ENCODE measurements at places on chromosomes 13 and 19.

DNA sequence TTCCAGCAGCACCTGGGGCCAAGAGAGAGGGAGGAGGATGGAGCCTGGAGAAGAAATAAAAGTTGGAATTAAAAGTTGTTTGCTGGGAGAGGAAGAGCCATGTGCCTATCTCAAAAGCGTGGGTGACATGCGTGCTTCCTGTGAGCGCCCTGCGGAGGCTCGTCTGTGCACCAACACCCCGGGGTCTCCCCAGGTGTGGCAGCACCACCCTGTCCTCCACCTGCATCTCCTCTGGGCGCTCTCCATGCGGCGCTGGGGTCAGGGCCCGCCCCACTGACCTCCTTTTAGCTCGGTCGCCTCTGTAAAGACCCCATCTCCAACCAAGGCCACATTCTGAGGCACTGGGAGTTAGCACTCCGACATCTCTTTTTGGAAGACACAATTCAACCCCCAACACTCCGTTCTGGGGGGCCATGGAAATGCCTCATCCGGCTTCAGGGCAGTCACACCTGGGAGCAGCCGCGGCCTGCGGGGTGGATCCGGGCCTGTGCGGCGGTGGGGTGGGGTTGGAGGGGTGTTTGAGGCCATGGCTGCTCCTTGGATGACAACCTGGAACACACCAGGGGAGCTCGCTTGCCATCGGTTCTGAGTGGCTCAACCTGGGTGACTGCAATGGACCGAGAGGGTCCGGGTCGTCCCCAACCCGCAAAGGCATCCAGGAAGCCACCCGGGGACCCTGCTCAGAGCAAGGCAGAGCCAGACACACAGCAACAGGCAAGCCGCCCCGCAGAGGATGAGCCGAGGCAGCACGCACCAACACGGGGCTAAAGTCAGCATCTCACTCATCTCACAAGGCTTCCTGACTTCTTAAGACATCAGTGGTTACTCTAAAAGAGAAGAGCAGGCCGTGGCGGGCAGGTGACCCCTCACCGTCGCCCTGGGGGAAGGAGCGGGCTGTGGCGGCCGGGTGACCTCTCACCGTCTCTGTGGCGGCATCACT lies 79.4 kb upstream of the MCF2L start:
- no peak for DNase-seq

- no peak for DNase-seq
Observed at GRCh38 chr13:108777421-108778420, 148.3 kb downstream of the MYO16 start.

GRCh38 chr13:77989281-77989680 lies 70.7 kb upstream of the EDNRB start:
- DNase-seq: no peak

GRCh38 chr13:24625870-24626849 lies 54.0 kb upstream of the ATP12A start:
- no peak for DNase-seq
